Osteocyte (in vitro differentiated cells): ENCODE measurements at places on chromosomes 1 and 21. TPM values are rescaled to one million over a fixed set of nuclear protein-coding genes. Genes with fewer than 3 reads are reported as not detected.

- no peak for DNase-seq
Observed at GRCh38 chr21:21722731-21723130, 724.5 kb downstream of the NCAM2 start.

- no peak for DNase-seq
Observed at GRCh38 chr1:234609691-234610042, 311 bp downstream of the IRF2BP2 start.

Gene NGF
- 14.8 and 19.6 TPM in 2 replicates for total RNA-seq

DNA sequence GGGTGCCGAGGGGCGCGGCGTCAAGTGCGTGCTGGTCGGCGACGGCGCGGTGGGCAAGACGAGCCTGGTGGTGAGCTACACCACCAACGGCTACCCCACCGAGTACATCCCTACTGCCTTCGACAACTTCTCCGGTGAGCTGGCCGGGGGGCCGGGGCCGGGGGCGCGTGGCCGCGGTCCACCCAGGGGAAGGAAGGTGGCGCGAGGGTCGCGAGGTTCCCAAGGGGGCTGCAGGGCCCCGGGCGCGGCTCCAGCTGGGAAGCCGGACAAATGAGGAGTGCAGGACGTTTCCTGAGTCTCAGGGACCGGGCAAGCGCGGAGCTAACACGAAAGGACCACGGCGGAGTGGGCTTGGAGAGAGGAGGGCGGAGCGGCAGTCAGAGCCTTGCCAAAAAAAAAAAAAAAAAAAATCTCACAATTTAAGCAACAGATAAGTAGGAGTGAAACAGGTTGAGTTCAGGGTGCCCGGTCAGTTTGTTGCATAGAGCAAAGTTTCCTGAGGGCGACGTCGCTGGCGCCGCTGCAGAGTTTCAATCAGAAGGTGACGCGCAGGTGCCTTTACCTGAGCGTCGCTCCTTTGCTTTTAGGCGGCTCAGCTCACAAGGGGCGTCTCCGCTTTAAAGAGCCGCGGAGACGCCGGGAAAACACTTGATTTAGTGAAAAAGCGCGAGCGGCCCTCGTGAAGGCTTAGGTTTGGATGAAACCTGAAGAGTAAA lies 750 bp downstream of the RHOU start:
- no peak for DNase-seq

GRCh38 chr1:213987927-213988506 lies at the start of gene PROX1:
Gene PROX1 (plus strand): TSS chr1:213987973. CDS start chr1:213996536, 8,563 bp downstream.
- no peak for DNase-seq

- DNase-seq, result no peak
Observed at GRCh38 chr21:34351786-34352241, 12.0 kb upstream of the KCNE2 start.

DNA sequence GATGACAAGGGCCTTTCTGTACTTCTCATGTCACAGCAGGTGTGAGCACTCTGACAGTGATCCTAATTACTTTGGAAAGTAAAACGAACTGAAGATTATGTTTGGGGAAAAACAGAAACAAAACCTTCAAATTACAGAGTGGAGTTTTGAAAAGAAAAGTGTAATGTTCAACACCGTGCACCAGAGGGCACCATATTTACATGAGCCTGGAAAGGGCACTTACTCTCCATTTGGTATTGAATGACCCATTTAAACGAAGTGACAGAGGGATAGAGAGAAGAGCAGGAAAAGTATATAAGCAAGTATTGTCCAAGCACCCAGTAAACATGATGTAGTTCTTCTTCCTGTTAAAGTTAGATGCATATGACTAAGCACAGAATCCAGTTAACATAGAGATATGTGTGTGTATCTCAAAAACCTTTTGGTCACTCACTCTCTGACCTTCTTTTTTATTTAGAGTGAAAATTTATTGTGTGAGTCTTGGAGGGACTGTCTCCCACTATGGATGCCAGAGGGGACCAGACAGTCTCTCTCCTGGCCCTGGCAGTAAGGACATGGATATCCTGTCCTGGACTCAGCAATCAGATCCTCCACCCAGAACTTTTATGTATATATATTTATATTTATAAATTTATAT lies 3.8 kb upstream of the RGSL1 start:
- DNase-seq, result no peak

- no peak for DNase-seq
Observed at GRCh38 chr1:228101994-228102790, 933 bp downstream of the C1orf35 start.

- DNase-seq, result no peak
Observed at GRCh38 chr1:162185314-162186025, 116.0 kb downstream of the NOS1AP start.

DNA sequence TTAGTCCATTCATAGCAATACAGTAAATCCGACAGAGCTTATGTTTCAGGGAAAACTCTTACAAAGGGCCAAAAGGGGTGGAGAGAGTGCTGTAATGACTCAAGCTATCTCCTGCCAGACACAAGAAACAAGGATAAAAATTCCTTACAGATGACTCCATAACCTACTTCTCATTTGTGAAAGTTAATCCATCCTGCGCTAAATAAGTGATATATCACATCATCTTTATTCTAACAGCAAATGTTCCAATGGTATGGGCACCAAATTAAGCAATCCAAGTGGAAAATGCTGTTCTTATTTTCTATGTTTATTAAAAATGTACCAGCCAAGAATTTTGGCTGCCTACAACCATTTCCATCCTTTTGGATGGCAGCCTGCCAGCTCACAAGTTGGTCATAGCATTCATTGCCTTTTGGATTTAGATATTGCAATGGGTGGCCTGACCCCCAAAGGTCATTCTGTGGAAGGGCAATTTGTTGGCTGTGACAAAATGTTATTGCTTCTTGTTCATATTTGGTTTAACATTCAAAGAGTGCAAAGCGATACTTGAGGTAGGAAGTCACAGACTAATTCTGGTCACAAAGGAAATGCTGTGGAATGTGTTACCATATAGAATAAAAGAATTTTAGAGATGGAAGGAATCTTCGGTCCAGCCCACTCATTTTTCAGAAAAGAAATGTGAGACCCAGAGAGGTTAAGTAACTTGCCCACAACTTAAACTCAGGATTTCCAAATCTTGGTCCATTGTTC lies 2.8 kb upstream of the ENAH start:
- no peak for DNase-seq

- DNase-seq, result no peak
Observed at GRCh38 chr1:176876966-176877515, 287.5 kb downstream of the ASTN1 start.

Gene NR0B2
- total RNA-seq, result not detected in 2 replicates

Gene CYP4A22
- total RNA-seq, result not detected in 2 replicates

DNA sequence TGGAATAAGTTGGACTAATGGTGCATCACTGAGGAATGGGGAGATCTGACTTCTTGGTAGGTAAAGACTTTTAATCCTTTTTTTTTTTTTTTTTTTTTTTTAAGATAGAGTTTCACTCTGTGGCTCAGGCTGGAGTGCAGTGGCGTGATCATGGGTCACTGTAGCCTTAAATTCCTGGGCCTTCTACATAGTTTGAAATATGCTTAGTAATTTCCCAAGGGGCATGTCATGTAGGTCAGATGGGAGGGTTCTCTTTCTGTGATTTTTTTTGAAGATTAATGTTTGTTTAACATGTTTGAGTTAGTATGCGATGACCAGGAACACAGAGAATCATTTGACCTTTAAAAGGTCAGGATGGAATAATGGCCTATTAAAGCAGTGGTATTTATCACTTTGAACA lies 129.1 kb downstream of the S1PR1 start:
- DNase-seq, result no peak

DNA sequence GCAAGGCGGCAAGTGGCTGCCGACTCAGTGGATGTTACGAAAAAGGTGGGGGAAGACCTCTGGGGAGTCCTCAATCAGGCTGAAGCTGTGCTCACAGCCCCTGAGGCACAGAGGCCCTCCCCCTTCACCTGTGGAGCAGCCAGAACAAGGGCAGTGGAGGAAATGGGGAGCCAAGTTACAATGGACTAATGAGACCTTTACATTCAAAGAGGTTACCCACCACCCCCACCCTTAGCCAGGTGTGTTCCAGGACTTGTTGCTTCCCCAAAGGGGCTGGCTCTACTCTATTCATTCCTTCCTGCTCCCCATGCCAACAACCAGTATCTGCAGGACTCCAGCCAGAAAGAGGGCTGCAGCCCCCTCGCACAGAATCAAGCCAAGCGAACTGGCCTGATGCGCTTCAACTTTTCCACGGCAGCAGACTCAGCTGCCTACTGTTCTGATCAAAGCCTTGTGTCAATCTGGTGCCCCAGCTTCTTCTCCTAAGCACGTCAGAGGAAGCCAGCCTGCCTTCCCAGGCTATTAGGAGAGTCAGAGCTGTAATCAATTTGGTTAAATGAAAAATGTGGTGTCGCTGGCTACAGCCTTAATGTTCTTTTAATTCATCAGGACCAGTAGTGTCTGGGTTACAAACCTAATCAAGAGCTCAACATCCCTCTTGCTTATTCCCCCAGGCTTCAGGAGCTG lies 1.8 kb upstream of the SYT2 start:
- DNase-seq, result no peak

- no peak for DNase-seq
Observed at GRCh38 chr1:58543260-58543659, 3.3 kb downstream of the OMA1 start.
